ENCODE measurements at places on chromosomes 13 and 19. TPM values are rescaled to one million over a fixed set of nuclear protein-coding genes. Genes with fewer than 3 reads are reported as not detected.

Gene UHRF1
- 129 TPM for total RNA-seq

Gene CEACAM20
- not detected for total RNA-seq

Gene INSR
- total RNA-seq = 3.9 TPM

Gene CYP4F3
- total RNA-seq = 0.62 TPM

Gene B3GNT3
- total RNA-seq = 0.17 TPM

Gene ZNF878
- 0.49 TPM for total RNA-seq

Gene GPR18
- total RNA-seq = 2.4 TPM

Gene RXFP2
- not detected for total RNA-seq

Gene ZNF560
- total RNA-seq = 0.12 TPM

Gene BEST2
- total RNA-seq = not detected

Gene SIGLEC11
- not detected for total RNA-seq

Gene APBA3
- 30.0 TPM for total RNA-seq

Gene RAB4B
- 40.3 TPM for total RNA-seq

Gene CCNA1
- total RNA-seq = 0.17 TPM

Gene FFAR2
- not detected for total RNA-seq

Gene FOXA3
- not detected for total RNA-seq

Gene DCT
- 0.10 TPM for total RNA-seq

DNA sequence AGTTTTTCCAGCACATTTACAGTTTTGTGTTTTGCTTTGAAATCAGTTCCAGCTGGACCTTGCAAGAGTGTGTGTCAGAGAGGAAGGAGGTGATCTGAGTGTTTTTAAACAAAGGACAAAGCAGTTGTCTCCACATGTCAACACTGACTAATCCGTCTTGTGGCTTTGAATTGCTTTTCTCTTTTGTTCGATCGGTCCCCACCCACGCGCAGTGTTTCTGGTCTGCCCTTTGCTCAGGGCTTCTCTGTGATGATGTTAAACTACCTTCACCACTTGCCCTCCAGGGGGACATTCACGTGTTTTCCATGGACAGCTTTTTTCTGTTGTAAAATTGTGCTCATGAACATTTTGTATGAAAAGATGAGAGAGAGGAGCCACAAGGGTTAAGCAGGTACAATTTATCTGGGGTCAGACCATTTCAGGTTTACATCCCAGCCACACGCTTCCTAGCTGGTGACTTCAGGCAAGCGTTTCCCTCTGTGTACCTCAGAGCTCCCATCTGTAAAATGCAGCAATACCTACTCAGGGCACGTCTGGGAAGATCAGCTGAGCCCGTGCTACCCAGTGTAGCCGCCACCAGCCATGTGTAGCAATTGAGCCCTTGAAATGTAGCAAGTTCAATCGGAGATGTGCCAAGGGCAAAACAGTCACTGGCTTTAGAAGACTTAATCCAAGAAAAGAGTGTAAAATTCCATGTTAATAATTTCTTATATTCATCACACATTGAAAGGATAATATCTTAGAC is 13.5 kb upstream of the PLA2G4C start:
- peak; percentile 34 for DNase-seq

DNA sequence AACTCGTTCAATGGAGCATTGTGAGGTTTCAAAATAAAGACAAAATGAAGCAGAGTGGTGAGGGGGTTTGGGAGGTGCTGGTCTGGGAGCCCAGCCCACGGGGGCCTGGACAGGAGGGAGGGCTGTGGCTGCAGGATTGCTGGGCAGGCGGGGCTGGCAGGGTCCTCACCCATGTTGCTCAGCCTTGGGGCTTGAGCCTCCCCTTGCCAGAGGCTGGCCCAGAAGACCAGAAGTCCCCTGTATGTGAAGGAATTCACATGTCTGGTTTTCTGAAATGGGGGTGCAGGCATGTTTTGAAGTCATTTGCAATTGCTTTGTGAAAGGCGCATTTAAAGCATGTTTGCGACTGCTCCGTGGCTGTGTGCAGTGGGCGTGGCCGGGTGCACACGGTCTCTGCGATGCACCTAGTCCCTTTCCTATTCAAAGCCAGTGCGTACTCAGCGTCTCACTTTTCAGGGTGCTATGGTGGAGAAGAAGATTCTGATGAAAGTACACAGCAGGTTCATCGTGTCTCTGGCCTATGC is 2.3 kb downstream of the GRK1 start:
- peak; percentile 1 for DNase-seq

DNA sequence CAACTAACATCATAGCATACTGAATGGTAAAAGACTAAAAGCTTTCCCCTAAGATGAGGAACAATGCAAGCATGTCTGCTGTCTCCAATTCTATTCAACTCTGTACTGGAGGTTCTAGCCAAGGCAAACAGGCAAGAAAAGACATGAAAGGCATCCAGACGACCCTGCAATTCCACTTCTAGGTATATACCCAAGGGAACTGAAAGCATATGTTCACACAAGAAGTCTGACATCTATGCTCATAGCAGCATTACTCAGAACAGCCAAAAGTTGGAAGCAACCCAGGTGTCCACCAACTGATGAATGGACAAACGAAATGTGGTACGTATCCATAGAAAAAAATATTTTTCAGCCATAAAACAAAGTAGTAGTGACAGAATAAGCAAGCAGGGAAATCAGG is 39.1 kb downstream of the PEPD start:
- no peak for DNase-seq

GRCh38 chr19:49859682-49860335 is 7.6 kb downstream of the PNKP start:
- no peak for DNase-seq

DNA sequence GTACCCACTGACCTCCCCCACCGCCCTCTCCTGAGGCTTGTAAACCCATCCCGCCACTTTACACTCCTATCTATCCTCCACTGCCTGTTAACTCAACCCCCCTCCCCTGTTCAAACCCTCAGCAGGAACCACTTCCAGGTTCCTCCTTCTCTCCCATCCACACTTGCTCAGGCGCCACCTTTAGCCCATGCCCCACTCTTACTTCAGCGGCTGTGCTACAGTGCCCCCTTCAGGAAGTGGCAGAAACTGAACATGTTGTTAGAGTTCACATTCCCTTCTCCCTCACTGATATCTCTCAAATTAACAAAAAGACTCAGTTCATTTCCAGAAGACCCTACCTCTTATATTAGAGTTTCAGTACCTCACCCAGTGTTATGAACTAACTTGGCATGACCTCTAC is 49.4 kb downstream of the ZNF91 start:
- no peak for DNase-seq

- no peak for DNase-seq
These were observed 406.3 kb downstream of the GPC5 start for GRCh38 chr13:91804724-91805123.

DNA sequence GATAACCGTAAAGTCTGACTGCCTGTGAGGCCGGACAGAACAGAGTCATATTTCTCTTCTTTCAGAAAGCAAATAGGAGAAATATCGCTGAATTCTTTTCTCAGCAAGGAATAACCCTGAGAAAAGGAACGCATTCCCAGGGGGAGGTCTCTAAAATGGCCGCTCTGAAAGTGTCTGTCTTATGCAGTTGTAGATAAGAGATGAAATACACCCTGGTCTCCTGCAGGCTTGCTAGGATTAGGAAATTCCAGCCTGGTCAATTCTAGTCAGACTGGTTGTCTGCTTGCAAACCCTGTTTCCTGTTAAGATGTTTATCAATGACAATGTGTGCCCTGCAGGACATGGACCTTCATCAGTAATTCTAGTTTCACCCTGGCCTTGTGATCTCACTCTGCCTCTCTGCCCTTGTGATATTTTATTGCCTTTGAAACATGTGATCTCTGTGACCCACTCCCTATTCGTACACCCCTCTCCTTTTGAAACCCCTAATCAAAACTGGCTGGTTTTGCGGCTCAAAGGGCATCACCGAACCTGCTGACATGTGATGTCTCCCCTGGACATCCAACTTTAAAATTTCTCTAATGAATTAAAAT is 934.8 kb upstream of the SPRY2 start:
- DNase-seq = no peak

DNA sequence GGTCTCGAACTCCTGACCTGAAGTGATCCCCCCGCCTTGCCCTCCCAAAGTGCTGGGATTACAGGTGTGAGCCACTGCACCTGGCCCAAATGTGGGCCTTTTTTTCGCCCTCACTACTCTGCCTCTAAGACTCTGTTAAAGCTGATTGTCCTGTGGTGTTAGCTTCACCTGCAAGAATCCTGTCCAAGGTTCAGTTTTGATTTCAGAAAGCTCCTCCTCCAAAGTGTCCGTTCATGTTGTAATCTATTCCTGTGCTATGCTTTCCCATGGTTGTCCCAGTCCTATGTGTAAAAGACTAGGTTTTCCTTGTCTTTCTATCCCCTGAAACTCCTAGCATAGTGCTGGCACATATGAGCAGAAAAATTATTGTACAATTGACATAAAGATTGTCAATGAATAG is 440.9 kb downstream of the KLF5 start:
- DNase-seq = no peak

- peak; percentile 37 for DNase-seq
These were observed 8.9 kb upstream of the CYP4F3 start for GRCh38 chr19:15631817-15632216.

- no peak for DNase-seq
These were observed 214.5 kb downstream of the TEX29 start for GRCh38 chr13:111534751-111535522.

DNA sequence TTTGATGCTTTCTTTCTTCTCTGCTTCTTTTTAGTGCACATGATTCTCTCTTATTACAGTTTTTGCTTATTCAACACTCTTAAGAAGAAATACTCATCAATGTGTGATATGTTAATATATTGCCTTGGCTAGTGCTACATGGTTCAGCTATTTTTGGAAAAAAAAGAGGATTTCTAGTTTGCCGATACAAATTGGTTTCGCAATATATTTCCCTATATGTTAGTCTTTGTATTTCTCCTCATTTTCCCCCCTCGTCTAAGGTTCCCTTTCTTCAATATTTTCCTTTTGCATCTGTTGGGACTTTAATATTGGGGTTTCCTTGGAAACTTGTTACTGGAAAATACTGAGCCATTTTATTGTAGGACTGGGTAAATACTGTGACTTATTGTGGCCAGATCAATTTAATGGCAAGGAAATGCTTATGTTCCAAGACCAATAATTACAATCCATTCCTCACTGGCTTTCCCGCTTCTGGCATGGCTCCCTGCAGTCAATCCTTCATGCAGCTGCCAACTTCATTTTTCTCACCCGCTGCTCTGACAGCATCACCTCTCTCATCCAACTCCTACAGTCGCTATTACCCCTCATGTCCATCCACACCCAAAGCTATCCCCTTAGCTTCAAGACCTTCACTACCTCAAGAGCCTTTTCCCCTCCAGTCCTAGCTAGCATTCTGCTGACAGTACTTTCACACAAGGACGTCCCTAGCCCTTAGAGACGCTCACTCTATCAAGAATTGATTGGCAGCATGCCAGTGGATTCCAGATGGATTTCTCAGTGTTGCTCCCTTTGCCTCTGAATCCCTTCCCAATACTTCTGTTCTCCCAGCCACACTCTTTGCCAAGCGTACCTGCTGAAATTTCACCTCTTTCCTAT is 280.1 kb upstream of the TMTC4 start:
- no peak for DNase-seq

DNA sequence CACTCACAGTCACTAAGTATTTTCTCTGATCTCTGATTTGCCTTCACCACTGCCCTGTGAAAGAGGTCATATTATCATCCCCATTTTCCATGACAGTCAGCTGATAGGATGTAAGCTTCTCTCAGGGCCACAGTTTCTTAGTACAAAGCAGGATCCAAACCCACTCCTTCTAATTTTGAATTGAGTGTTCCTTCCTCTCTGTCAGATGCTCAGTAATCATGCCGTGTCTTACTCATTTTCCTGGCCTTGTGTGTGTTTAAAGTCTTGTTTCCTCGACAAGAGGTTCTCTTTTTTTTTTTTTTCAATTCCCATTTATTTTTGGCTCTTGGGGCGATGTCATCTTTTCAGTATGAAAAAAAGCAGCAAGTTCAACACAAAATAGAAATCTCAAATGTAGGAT is 72.3 kb downstream of the NAA16 start:
- no peak for DNase-seq

DNA sequence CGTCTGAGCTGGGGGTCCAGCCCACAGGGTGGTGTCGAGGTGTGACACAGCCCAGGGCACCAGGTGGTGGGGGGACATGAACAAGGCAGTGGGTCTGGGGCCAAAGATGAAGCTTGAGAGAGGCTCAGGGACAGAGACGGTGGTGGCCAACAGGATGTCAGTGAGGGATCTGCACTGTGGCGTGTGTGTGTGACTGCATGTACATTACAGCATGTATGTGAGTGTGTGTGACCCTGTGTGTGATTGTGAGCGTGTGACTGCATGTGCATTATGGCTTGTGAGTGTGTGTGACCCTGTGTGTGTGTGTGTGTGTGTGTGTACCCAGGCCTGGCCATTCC is 1.6 kb downstream of the ADAMTS10 start:
- DNase-seq = no peak

DNA sequence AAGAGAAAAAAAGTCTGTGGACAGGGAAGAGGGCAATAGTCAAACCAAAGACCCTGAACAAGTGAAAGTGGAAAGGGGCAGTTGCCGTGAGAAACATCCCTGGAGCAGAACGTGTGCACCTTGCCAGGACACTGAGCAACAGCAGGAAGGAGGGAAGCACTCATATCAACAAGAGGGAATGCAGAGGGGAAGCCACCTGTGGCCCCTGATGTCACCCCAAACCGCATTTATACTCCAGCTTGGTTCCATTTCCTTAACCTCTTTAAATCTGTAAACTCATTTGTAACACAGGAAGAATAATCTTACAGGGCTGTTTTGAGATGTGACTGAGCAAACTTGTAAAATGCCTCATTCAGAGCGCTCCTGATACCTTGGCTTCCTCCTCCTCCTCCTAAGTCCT is 698.8 kb downstream of the DIAPH3 start:
- no peak for DNase-seq

DNA sequence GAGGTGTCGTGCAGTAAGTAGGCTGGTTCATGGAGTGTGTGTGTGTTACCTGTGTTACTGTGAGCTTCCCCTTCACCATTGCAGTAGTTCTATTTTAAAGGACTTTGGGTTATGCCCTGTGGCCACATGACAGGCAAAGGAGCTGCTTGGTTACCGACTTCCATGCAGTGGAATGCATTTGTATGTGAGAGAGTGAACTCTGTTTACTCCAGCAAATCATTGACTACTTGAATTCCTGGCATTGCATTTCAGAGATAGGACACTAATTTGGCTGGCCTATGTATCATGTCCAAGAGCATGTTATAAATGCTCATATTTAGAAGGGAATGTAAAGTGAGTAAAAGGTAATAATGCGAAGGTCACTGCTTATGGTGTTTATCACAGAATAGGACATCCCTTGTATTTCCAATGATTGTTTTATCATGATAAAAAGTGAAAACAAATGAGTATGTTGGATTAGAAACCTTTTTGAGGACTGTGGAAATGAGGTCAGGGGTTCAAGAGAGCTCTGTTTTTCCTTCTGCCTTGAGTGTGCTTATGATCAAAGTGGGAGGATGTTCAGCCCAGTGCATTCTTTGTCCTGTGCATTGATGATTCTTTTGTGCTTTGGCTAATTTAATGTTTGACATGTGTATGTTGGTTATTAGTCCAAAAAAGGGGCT is 156.5 kb downstream of the LMO7 start:
- DNase-seq = no peak

DNA sequence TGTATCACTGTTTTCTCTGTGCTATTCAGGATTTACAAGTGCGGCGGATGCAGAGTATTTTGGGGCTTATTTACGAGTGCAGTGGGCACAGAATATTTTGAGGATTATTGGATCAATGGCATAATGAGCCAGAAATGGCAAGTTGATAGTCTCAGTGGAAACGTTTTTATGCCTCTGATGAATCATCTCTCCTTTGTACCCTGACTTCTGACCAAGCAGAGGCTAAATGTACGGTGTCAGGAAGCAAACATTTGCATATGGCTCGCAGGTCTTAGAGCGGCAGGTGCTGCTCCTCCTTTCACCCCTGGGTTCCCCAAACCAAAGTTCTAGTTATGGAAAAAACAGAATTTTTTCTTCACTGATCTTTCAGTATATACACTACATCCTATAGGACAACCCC is 94.5 kb downstream of the LIG4 start:
- no peak for DNase-seq

Measured in activated naive CD4-positive, alpha-beta T cell treated with anti-CD3 and anti-CD28 coated beads for 36 hours (primary cell).